ENCODE measurements at places on chromosomes 5 and 9.

- no peak for DNase-seq
Measured at GRCh38 chr9:80892703-80893102, 796.6 kb downstream of the TLE1 start.

- DNase-seq: no peak
Measured at GRCh38 chr9:35859310-35859989, 10.8 kb downstream of the OR13J1 start.

GRCh38 chr9:1708219-1708618, 306.9 kb upstream of the SMARCA2 start:
- no peak for DNase-seq

DNA sequence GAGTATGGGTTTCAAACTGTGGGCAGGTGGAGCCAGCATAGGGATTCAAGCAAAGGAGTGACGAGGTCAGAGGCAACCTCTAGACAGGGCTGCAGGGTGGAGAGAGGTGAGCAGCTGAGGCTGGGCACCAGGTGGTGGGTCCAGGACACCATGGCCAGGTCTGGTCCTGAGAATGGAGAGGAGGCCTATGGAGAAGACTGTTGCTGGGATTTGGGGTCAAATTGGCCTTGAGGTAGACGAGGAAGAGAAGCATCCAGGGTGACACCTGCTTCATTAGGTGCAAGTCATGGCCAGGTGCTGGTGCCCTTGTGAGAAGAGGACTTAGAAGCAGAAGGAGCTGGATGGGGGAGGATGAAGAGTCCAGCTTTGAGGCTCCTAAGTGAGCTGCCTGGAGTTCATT, 99.6 kb downstream of the NSG2 start:
- no peak for DNase-seq

- DNase-seq: no peak
Measured at GRCh38 chr9:131810351-131811170, 70.7 kb upstream of the RAPGEF1 start.

- no peak for DNase-seq
Measured at GRCh38 chr9:15999422-16000339, 446.8 kb downstream of the CCDC171 start.

- DNase-seq: no peak
Measured at GRCh38 chr9:82588301-82589180, 474.4 kb downstream of the RASEF start.

- DNase-seq: peak; percentile 58
Measured at GRCh38 chr9:136122425-136123383, 4.0 kb upstream of the TMEM250 start.

DNA sequence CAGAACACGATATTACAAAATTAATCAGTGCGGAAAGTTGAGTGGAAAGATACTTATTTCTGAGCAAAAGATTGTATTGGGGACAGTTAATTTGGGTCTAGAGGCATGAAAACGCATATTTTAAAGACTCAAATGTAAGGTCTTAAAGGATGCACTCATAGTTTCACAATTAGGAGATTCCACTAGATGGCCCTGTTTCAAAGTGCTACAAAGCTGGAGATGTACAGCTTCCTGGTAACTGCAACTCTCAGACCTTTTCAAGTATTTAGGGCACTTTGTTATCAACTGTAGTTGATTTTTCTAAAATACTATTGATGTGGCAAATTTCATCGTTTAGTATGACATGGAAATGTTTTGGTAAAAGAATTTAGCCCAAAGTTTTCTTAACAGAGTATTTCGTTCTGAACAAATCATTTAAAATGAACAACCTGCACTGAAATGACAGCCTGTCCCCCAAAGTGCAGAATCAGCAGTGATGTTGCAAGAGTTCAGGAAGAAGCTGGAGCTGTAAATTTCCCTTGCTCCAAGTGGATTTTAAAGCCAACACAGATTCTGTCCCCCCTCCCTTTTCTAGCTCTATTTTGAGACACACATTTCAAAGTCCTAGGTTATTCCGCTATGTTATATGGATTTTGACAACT, 16.2 kb upstream of the NDUFB6 start:
- no peak for DNase-seq

- DNase-seq: no peak
Measured at GRCh38 chr5:170403675-170404074, 14.5 kb upstream of the KCNMB1 start.

DNA sequence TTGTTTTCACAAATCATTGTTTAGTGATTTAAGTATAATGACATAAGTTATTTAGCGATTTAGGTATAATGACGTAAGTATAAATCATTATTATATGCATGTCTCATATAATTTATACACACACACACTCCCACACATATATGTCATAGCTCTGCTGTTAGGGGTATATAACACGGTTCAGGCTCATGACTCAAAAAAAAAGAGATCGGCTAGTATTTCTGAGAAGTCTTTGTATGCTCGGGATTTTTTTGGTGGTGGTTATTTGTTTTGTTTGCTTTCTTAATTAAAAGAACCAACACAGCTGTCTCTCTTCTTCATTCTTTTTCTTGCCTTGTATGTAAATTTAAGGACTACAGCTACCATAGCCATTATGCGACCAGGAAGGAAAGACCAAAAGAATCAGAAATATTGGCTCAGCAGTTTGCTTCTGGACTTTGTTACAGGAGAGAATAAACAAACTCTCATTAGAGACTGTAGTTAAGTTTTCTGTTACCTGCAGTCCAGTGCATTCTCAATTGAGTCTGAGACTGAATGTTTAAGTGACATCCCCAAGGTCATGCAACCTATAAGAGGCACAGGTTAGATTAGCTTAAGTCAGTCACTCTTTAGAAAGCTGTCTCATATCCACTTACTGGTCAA, 83.2 kb upstream of the NREP start:
- no peak for DNase-seq

GRCh38 chr9:38727497-38728001, 7.6 kb upstream of the FAM240B start:
- no peak for DNase-seq

DNA sequence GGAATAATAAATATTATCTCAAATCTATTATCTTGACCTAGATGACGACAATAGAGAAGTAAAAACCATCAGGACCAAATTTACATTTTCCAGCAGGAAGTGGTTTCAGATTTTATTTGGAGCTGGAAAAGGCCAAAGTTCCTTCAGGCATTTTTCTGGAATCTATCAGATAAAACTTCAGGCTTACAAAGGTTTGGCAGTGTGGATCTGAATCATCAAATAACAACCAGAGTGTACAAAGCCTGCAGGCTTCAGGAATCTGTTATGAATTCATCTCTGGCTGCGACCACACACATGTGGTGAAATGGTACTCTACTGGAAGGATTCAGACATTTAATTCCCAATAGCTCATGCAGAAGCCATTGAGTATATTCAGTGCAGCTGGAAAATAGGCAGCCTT, 726.4 kb upstream of the GRAMD2B start:
- no peak for DNase-seq
